ENCODE measurements at places on chromosomes 5 and 9.

GRCh38 chr9:23537192-23538066 is 288.6 kb downstream of the ELAVL2 start:
- DNase-seq = peak; percentile 27

GRCh38 chr9:113154946-113155345 is 4.1 kb downstream of the SLC31A2 start:
- no peak for DNase-seq

DNA sequence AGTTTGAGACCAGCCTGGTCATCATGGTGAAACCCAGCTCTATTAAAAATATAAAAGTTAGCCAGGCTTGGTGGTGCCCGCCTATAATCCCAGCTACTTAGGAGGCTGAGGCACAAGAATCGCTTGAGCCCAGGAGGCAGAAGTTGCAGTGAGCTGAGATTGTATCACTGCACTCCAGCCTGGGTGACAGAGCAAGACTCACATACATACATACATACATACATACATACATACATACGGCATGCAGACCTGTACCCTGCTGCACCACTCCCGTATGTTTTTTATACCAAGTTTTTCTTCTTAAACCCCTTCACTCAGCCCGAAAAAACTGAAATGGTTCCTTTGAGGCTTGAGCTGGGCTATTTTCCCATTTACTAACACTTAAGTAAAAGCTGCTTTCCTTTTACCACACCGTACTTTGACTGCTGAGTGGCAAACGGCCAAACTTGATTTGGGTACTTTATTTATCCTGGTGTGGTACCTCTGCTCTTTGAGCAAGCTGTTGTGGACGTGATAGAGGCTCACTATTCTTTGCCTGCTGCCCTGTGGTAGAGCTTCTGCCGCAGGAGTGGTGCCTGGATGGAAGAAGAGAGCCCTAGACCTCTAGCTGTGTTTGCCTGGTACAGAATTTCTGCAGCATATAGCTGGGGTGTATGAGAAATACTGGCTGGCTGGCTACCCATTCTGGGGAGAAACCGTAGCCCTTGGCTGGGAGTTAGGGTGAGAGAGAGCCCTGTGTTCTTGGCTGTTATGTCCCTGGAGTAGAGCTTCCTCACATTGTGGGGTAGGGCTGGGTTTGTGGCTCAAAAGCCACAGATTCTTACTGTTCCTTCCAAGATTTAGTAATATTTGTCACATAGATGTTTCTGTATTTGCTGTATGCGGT is 19.4 kb downstream of the IPO11 start:
- DNase-seq = no peak

GRCh38 chr5:8870959-8871355 is 674.9 kb downstream of the SEMA5A start:
- DNase-seq = no peak

DNA sequence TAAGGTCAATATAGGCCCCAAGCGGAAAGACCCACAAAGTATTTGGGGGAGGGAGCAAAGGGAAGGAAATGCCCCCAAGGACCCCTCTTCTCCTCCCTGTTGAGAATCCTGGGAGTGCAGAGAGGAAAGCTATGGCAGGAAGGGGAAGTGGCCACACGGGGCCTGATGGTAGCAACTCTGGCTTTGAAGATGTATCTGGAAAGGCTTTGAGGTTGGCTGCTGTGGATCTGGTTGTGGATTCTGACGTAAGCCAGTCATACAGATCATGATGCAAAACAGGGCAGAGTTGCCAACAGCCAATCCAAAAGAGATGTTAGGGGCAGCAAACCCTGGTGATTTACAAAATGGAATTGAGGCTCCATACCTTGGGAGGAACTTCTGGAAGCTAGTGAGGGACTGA is 108.8 kb downstream of the PRKACG start:
- no peak for DNase-seq

- DNase-seq = no peak
These were observed 119.7 kb downstream of the FAM174A start for GRCh38 chr5:100654895-100655294.

- no peak for DNase-seq
These were observed 5.5 kb upstream of the COL5A1 start for GRCh38 chr9:134636149-134636507.

- no peak for DNase-seq
These were observed 9.3 kb downstream of the TMEM174 start for GRCh38 chr5:73182307-73182706.

- DNase-seq = peak; percentile 40
These were observed 248.1 kb downstream of the CETN3 start for GRCh38 chr5:90161414-90161813.

DNA sequence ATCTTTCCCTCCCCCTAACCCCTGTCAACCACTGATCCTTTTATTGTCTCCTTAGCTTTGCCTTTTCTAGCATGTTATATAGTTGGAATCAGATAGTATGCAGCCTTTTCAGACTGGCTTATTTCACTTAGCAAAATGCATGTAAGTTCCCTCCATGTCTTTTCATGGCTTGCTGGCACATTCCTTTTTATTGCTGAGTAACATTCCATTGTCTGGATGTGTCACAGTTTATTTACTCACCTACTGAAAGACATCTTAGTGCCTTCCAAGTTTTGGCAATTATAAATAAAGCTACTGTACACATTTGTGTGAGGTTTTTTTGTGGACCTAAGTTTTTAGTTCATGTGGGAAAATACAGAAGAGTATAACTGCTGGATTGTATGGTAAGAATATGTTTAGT is 230.1 kb downstream of the PBX3 start:
- DNase-seq = no peak

DNA sequence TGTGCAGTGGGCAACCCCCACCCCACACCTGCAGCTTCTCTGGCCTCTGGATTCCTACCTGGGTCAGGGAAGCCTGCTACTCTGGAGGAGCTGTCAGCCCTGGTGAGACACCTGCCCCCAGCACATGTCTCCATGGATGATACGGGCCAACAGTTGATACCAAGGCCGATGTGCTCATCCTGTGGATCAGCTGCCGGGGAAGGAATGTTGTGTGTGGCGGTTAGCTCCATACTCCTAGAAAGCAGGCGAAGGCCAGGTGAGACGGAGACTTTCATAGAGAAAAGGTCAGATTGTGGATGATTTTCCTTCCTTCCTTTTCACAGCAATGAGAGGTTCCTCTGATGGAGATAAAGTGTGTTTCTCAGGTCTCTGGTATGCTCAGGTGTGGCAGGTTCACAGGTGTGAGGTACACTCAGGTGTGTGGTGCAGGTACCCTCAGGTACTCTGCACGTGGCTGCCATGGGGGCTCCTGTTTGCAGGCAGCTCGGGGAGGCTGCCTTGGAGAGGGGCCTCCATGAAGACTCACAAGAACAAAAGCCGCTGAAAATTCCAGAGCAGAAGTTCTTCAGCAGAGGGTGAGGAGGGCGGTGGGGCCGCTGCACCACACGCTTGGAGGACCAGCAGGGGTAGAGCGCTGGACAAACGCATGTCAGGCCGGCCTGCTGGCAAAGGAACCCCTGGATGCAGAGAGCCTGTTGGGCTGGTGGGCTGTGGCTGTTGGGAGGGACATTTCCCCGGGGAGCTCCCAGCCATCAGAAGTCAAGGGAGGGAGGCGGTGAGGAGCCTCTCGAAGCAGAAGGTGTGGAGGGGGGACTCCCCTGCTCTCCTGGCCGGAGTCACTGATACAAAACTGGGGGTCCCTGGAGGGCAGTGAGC is 5.1 kb upstream of the AHRR start:
- no peak for DNase-seq

DNA sequence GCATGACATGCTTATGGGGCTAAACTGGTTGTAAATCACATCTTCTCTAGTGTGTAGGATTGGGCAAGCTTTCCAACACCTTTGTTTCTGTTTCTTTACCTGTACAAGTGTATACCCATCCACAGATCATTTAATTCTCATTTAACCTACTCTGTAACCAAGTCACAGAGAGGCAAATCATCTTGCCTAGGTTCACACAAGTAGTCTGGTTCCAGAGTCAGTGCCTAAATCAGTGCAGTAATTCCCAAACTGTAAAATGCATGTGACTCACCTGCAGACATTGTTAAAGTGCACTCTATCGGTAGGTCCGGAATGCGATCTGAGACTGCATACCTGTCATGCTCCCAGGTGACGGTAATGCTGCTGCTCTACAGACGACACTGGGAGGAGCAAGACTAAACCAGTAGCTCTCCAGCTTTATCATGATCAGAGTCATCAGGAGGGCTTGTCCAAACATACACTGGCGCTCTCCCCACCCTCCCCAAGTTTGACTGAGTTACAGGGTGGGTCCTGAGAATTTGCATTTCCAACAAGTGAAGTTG is 107.9 kb upstream of the FREM1 start:
- no peak for DNase-seq

DNA sequence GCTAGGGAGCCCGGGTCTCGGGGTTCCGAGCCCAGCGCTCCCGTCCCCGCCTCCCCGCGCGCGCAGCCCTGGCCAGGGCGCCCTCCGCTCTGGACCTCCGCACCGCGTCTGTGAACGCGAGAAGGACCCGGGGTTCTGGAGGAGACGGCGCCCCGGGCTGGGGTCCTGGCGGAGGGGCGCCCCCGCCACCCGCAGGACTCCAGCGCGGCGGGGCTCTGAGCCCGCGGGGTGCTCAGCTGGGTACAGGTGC is 431 bp downstream of the TMOD1 start:
- peak; percentile 47 for DNase-seq

DNA sequence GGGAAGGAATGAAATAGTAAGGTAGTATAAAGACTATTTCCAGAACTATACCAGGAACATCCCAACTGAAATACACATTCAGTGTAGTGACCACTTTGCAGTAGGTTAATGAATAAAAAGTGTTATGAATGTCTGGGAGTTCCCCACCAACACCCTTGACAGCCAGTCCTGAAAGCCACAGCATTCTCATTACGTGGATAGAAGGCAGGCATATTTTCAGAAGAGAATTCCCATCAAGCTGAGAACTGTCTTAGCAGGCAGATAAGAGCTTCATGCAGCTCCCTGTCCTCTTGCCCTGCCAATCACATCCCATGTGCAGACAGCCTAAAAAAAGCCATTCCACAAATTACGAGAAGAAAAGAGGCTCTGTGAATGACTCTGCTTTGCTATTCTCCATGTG is 695.0 kb downstream of the DTWD2 start:
- DNase-seq = no peak

GRCh38 chr9:79744521-79744920 is 172.8 kb downstream of the TLE4 start:
- no peak for DNase-seq

DNA sequence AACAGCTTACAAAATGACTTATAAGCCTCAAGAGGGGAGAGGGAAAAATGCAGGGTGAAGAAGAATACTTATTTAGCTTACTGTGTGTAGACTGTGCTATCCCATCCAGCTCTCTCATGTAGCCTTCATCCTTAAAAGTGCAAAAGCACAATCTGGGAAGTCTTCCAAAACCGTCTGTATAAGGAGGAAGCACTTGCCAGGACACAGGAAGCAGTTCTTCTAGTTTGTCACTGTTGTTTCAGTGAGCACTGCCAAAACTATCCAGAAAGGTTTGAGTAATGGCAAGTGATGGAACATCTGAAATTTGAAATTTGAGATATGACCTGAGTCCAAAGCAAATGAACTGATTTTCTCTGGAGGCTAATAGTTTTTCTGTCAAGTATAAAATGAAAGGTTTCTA is 140.8 kb upstream of the ISL1 start:
- DNase-seq = no peak

DNA sequence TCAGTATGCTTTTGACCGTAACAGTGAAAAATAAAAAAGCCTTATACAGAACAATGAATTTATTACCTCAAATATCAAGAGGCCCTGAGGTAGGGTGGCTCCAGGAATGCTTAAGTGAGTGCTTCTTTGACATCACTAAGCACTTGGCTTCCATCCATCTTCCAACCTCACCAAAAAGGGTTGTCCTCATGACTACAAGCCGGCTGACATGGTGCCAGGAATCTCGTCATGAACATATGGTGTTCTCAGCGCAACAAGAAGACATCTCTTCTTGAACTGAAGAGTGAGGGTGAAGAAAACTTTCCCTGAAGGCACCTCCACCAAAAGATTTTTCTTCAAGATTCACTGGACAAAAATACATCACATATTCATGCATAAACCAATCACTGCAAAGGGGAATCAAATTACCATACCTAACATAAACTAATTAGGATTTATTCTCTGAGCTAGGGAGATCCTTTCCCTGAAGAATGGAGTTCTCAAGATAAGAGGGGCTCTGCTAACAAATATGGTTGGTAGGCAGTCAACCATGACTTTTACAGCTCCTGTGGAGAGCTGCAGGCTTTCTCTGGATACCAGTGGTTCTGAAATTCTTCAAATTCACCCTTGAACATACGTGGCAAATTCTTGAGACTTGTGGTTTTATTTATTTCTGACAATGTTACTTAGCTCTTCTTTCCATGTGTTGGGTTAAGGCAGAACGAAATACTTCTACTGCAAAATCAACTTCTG is 49.5 kb downstream of the AGXT2 start:
- DNase-seq = no peak

- no peak for DNase-seq
These were observed 5.7 kb upstream of the MTAP start for GRCh38 chr9:21796768-21797167.

DNA sequence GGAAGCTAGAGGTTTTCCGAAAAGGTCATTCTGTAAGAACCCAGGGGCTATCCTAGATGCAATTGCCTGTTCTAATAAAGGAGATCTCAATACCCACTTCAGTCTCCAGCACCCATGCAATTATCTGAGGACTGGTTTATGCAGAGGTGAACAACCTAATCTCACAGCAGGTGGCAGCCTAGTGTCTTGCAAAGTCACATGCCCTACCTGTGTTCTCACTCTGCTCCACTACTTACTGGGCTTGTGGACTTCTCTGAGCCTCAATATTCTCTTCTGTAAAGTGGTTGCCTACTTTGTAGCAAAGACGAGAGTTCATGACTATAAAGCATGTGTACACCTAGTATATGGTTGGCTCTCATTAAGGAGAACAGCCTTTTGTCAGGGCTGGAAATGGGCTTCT is 21.0 kb upstream of the ALDH1B1 start:
- no peak for DNase-seq
